CD4-positive, alpha-beta T cell treated with Interleukin-4 for 1 hour (primary cell): ENCODE measurements at places on chromosomes 6 and 20.

DNA sequence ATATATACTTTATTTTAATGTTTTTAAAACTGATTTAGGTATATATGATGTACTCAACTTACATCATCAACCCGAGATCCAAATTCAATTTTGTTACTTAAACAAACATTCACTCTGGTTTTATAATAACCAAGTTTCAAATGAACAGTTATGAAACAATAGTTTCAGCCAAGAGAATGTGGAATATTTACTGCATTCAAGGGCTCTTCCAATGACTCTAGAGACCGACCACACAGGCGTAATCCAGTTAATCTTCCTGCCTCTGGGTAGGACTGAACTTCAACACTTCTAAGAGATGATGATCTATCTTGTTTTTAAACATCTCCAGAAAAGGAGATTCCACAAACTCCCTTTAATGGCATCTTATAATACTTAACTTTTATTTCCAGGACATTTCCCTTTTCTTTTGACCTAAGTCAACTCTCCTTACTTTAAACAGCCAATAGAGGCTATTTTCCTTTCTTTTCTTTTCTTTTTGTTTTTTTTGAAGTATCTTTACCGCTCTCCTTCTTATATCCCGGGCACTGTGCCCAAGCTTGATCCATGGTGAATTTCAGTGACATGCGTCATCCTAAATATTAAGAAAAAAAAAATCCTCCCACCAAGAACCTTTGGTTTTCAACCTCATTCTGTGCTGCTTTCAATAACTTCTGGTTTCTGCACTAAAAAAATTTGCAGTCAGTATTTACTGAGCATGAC lies 110.1 kb downstream of the KIF13A start:
- no peak for DNase-seq

DNA sequence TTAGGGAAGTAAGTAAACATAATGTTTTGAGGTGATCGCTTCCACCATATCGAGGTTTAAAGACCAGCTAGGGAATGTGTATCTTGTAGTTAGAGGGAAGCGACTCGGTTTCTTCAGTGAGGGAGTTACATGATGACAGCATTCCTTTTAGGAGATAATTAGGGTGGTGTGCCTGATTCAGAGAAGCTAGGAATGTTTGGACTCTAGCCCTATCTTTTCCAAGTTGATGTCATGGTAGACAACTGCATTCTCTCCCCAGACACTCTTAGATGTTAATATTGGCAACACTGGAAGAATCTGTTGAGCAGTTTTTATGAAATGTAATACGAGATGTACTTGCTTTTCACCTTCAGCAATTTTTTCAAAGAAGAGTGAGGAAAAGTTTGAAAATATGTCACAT lies 12.9 kb upstream of the HIVEP1 start:
- DNase-seq: no peak

GRCh38 chr6:105851606-105852005 lies 234.5 kb upstream of the PRDM1 start:
- DNase-seq: no peak

DNA sequence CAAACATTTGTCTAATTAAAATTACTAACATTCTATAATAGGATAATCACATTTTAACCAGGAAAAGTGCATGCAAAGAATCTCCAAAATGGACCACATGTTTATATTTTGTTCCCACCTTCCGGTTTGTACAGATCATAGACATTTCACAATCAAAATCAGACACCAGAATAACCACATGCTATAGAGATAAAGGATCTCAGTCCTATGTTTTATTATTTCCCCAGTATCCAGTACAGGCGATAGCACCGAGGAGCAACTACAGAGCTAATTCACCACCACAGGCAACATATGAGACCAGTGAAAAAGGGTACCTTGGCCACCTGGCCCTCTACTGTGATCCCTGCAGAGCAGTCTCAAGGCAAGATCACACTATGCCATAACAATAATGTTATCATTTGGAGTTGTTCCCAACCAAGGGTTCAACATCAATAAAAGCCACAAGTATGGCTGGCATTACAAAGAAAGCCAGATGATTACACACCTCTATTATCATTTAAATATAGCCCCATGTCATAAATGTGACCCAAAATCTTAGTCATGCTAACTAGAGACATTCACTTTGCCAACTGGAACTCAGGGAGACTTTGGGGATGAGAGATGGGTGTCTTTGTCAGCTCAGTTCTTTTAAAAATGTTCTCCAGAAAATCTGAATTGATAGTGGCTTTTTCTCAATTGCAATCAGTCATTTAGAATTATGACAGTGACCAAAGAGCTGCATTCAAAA lies 46.7 kb downstream of the RALGAPA2 start:
- no peak for DNase-seq

DNA sequence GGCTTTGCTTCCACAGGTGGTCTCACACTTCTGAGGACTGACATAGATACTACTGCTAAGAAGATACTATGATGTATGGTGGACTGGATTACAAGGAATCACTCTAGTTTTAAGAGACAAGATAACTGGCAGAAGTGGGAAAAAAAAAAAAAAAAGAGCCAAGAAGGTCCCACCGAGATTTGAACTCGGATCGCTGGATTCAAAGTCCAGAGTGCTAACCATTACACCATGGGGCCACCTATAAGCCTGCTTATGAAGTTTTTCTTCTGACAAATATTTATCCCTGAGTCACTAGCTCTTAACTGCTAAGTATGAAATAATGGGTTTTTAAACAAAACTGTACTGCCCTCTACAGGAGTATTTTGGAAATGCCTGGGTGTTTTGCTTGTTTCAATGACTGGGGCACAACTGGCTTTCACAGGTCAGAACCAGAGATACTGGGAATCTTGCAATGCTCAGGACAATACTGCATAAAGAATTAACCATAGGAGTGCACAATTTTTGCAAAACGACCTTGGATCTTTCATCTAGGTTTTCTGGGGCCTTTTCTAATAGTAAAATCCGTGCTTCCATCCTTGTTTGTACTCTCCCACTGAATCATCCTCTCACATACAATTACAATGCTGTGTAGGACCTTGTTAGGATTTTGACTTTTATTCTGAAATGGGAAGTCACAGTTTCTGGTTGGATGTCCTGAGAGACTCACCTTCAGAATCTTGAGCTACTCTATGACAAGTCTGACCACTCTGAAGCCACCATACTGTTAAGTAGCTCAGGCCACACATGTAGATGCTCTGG lies 116.3 kb downstream of the OR2B2 start:
- peak; percentile 90 for DNase-seq

DNA sequence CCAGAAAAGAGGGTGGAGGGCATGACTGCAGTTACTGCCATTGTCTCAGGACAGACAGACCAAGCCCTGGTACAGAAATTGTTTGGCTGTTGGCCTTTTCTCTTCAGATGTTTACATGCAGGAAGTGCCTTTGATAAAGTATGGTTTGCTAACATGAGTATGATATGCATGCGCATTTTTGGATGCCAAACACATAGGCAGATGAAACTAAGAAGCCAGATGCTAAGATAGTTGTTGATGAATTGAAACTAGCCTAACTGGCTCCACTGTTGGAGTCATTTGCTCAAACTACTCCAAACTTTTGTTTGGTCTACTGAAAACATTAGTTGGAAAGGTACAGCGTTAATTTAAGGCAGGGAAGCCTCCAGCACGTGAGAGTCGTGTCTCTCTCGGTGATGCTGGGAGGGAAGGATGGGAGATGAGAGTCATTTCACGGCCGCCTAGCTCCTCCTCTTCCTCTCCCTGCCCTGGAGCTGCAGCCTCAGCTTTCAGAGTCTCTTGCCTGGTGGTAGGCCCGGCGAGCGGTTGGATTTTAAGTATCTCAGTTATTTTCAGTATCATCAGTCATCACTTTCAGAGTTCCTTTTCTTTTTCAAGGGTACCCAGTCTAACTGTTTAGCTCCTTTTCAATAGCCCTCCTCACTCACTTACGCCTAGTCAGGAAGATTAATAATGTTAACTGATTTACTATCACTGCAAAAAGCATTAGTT lies 29.7 kb downstream of the RREB1 start:
- peak; percentile 58 for DNase-seq

DNA sequence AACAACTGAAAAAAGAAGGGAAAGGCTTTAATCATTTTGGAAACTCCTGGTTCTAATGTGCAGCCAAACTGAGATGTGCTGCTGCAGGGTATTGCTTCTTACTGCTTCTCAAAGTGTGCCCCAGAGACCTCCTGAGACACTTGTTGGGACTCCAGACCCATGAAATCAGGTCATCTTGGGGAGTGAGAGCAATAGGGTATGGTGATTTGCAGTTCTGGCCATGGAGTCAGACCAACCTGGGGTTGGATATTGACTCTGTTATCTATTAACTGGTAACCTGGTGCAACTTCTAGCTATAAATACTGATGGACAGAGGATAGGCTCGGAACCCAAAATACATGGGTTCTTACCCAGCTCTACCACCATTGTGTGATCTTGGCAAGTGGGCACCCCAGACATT lies 3.8 kb downstream of the TSPO2 start:
- no peak for DNase-seq

DNA sequence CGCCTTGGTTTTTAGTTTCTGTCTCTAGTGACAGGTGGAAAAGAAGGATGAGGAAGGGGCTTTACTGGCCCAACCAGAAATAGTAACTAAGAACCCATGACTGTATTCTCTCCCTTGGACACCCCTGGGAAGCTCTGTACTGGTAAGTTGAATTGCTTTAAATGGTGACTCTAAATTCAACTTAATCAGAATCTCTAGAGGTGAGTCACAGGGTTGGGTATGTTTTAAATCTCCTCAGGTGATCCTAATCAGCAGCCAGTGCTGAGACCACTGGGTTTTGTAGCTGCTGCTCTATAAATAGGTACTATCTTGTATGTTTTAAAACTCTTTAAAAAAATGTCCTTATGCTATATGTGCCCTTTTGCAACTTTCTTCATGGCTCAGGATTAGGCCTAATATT lies 314.0 kb upstream of the ECI2 start:
- DNase-seq: no peak

DNA sequence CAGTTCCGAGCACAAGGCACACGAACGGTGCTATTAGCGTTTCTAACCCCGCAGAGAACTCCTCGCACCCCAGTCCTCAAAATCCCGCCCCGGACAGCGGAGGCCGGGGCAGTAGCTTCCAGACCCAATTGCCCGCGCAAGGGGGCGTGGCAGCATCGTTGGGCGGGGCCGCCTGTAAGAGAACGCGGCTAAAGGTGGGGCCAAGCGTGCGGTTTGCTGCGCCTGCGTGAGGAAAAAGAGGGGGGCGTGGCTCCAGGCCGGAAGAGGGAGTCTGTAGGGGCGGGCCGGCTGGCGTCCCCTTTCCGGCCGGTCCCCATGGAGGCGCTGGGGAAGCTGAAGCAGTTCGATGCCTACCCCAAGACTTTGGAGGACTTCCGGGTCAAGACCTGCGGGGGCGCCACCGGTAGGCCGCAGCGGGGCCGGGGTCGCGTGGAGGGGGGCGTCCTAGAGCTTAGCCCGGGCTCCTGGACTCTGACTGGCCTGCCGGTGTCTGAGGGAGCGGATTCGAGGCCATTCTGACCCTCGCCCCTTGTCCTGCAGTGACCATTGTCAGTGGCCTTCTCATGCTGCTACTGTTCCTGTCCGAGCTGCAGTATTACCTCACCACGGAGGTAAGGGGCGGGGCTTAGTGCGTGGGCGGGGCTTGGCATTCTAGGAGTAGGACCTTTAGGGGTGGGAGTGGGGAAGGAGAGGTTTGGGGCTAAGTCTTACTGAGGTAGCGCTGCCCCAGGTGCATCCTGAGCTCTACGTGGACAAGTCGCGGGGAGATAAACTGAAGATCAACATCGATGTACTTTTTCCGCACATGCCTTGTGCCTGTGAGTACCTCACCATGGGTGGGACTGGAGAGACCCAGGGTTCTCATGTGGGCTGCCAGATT lies at the start of gene ERGIC3:
Gene ERGIC3, plus strand, starts transcription at position 296 of the 880 bp plus-strand sequence. Its CDS starts 20 bp downstream, at position 316.
- DNase-seq: peak; percentile 97

GRCh38 chr20:62460678-62461077 lies 15.1 kb downstream of the GATA5 start:
- no peak for DNase-seq

- no peak for DNase-seq
These were observed 41.0 kb upstream of the FAM50B start for GRCh38 chr6:3808199-3808598.

DNA sequence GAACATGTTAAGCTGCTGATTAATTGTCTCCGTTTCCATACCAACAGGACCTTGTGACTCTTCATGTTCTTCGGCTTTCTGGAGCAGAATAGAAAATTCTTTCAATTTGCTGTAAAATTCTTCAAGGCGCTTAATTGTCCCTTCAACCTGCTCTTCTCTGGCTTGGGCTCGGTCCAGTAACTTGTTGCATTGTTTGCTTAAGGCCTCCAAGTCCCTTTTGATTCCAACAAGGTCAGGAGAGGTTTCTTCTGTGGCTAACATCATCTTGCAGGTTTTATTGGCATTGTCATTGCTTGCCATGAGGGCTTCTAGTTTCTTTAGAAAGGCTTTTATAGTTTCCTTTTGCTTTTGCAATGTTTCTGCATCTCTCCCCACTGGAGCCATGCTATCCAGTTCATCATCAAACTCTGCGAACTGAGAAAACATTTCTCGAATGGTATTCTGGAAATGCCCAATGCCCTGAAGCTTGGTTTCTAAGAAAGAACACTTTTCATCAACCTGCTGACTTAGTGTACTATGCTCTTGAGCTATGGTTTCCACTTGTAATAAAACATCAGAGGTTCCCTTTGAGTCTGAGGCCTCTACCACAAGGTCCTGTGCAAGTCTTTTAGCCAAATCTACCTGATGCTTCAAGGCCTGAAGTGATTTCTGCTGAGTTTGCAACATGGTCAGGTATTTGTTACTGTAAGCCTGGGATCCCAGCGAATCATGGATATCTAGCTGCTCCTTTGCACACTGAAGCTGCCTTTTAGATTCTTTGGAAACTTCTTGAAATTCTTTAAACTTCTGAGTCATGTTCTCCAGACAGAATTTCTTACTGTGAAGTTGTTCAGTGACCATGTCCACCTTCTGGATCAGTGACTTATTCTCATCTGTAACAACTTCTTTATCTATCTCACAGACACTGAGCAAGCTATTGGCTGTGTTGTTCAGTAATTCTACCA lies 90.2 kb downstream of the DST start:
- no peak for DNase-seq

- no peak for DNase-seq
These were observed 157.3 kb downstream of the INSM1 start for GRCh38 chr20:20525214-20525613.

DNA sequence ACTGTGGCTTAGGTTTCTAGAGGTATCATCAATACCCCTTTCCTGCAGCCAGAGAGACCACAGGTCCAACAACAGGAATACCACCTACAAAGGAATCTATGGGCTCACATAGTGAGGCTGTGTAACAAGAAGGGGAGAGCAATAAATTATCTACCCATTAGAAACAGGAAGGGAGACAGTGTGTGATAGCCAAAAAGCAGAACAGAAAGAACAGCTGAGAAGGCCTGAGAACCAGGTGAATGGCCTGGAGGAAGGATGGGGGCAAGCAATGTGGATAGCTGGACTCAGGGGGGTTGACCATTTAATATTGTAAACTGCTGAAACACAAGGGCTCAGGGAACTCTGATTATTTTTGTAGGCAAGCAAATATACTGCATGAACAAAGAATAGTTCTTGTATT lies 628.2 kb downstream of the COL12A1 start:
- no peak for DNase-seq

- DNase-seq: peak; percentile 77
These were observed 29.7 kb downstream of the FYN start for GRCh38 chr6:111843347-111844147.
